ENCODE measurements at places on chromosomes 1 and 21.

GRCh38 chr1:54850069-54850730 lies 36.8 kb downstream of the DHCR24 start:
- no peak for DNase-seq

- DNase-seq = peak; percentile 96
Observed at GRCh38 chr1:37556712-37557196, at the start of gene DNALI1. TSS of gene DNALI1 (plus strand) at chr1:37556940. CDS start at chr1:37556995, 55 bp downstream.

GRCh38 chr1:221468546-221468945 lies 273.3 kb downstream of the DUSP10 start:
- no peak for DNase-seq

GRCh38 chr1:26287811-26288210 lies 7.9 kb downstream of the SH3BGRL3 start:
- DNase-seq = no peak

DNA sequence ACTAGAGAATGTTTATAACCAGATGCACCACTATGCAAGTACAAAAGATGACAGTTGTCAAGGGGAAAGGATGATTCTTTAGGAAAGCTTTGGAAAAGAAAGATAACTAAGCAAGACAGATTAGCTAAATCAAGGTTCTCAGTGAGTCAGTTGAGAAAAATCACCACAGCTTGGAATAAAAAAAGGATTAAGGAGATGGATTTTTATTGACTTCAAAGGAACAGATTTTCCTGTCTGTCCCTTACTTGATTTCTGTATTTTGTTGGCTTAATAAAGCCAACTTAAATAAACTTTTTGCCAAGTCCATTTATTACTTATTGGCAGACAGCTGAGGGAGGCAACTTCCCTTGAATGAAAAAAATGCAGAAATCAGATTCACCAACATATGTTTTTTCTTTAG lies 93.9 kb downstream of the NR5A2 start:
- DNase-seq = no peak

GRCh38 chr1:18629659-18630510 lies 761 bp upstream of the PAX7 start:
- no peak for DNase-seq

GRCh38 chr1:22416555-22417454 lies 34.8 kb upstream of the ZBTB40 start:
- DNase-seq = peak; percentile 92

- DNase-seq = no peak
Observed at GRCh38 chr1:105210747-105211146, 1461.0 kb downstream of the AMY1C start.

DNA sequence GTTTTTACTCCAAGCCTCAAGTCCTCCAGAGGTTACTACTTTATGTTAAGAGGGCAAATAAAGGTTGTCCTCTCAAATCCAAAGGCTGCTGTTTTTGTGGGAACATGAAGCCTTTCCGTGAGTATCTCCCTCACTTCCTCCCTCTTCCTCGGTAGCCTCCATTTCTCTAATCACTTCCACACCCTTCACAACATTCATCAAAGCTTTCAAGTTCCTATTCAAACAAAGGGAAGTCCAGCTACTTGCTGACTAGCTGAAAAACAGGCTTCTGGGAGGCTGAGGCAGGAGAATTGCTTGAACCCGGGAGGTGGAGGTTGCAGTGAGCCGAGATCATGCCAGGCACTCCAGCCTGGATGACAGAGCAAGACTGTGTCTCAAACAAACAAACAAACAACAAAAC lies 6.6 kb upstream of the CD48 start:
- DNase-seq = no peak

DNA sequence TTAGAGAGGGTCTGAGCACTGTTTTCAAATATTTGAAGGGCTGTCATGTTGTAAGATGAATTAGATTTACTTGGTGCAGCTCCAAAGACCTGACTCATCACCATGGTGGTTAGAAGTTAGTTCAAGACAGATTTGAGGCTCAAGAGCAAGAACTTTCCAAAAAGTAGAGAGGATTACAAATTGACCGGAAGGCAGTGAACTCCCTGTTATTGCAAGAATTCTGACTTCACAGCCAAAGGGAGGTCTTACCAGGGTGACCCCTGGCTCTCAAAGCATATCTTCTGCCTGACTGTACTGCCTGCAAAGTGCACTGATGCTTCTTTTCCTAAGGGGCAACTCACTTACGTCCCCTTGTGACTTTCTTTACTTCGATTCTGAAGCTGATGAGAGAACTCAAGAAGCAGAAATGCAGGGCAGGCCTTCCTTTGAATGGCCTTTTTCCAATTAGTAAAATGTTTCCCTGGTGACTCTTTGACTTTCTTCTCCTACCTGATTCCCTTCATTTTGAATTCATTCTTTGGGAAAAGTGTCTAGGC lies 86.4 kb downstream of the NAV1 start:
- no peak for DNase-seq

- DNase-seq = no peak
Observed at GRCh38 chr1:160680399-160680798, 31.2 kb downstream of the CD48 start.

DNA sequence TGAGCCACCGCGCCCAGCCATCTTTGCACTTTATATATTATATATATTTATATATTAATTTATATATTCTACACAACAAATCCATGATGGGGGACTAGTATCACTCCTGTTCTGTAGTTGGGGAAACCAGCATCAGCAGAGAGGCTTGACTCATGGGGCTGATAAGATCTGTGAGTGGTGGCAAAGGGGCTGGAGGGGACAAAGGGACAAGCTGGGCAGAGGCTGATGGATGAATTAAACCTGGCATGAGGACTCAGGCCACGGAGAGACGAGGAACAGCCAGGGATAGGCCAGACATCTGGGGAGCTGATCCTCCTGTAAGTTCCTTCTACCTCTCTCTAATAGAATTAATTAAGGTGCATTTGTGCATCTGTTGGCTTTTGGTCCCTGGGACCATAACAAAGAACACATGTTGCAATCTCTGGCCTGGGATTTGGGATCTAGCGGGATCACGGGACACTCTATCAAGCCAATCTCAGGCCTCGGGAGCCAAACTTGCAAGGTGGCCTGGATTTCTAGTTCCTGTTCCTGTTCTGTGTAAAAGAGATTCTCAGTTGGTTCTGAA lies 7.6 kb downstream of the CNR2 start:
- no peak for DNase-seq

DNA sequence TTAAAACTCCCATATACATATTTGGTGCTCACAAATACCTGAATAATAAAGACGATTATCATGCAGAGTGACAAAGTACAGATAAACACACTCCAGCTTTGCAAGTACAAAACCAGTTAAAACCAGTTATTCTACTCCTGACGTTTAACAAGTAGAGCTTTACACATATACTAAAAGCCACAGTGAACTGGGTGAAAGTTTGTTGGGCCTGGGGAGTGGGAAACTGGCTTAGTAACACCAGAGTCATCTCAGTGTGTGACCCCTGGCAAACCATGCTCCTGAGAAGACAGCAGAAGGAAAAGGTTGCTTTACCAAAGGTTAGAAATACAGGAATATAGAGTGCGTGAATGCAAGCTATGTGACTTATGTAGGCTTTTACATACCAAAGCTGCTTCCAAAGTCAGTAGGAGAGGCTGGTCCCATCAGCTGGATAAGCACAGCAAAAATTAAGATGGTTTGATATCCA lies 148.1 kb downstream of the NRIP1 start:
- no peak for DNase-seq

DNA sequence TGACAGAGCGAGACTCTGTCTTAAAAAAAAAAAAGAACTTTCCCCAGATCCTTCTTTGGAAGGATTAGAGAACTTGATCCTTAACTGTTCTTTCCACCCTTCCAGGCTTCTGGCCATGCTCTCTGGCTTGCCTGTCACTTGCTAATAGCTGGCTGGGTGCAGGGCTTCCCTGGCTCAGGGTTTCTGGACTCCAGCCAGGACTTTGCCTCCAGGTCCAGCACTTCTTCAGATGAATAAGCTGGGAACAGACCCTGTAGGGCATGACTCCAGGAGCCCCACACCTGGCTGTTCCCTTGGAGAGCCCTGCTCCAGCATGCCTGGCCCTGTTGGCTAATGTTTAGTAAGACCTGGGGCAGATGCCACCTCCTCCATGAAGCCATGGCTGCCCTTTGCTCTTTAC lies 3.3 kb upstream of the NT5C1A start:
- DNase-seq = no peak

DNA sequence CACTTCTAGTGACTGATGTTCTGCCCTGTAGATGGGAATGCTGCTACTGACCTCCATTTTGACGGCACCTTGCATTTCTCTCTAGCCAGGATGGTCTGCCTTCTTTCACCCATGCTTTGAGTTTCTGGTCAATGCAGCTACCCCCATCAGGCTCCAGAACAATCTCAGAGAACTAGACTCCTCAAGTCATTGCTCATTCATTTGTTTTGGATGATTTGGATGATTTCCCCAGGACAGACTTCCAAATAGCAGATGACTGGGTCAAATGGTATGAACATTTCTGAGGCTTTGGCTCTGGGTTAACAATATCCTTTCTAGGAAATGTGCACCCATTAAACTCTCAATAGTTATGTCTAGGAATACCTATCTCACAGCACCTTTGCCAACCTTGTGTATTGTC lies 63.9 kb downstream of the CSMD2 start:
- DNase-seq = no peak

DNA sequence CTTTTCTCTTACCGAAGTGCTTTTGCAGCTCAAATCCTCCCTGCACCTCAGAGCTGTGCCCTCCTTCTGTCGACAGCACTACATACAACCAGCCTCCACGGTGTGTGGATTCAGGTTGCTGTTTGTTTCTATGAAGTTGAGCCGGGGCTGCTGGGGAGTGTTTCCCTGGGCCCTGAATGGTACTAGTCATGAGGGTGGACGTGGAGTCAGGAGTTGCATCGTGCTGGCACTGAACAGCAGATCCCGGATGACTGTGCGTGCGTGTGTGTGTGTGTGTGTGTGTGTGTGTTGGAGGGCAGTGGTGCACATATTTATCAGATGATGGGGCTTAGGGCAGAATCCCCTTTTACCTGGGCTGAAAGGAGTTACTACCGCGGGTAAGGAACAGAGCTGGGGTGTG lies 47.0 kb downstream of the ACTL8 start:
- no peak for DNase-seq

GRCh38 chr1:77473690-77474089 lies 191.9 kb downstream of the AK5 start:
- no peak for DNase-seq

DNA sequence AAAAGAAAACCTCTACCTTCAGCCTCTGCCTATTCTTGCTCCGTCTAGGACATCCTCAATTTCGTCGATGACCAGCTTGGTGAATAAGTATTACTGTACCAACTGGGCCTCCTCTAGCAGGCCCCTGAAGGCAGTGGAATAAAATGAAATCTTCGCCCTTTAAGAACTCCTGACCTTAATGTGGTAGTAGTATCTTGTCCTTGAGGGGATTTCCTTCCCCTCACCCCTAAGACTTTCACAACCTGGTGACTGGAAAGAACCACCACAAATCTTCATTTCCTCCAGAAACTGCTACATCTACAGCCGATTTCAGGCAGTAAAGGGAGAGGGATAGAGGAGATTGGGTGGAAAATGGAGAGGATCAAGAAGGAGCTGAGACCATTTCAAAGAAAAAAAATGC lies 1.6 kb upstream of the HAX1 start:
- no peak for DNase-seq

DNA sequence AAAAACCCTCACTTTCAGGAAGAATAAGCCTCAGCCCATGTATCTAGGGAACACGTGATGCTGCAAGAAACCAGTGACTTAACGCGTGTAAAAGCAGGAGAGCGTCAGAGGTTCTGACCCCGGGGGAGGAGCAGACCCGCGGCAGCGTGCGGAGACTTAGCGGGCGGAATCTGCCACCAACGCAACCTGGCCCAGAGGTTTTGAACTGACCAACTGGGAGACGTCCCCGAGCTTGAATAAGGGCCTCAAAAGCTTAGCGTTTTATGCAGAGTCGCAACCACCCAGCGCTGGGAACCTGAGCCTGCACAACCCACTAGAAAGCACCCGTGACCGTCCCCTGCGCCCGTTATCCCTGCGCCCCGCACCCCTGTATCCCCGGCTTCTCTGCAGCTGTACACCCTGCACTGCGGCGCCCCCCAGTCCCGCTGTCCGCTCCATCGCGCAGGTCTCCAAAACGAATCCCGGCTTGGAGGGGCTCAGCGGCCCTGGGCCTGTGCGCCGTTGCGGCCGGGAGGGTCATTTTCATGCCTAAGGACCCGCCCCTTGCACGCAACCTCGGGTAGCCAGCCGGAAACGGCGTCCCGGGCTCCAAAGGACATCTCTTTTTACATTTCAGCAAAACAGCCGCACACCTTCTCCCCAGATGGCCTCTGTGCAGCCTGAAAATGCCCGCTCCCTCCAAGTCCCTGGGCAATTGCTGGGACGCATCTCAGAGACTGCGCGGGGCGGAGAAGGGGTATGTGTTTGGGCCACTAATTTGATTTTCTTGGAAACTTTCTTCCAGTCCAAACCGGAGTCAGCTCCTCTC lies 29.4 kb upstream of the TRIM17 start:
- peak; percentile 67 for DNase-seq

GRCh38 chr1:34879230-34879629 lies 19.7 kb upstream of the SMIM12 start:
- no peak for DNase-seq

- DNase-seq = no peak
Observed at GRCh38 chr1:155941845-155942531, 550 bp downstream of the RXFP4 start.

GRCh38 chr1:221203224-221204054 lies 324.2 kb downstream of the HLX start:
- peak; percentile 87 for DNase-seq

GRCh38 chr1:48817505-48818114 lies 40.9 kb upstream of the BEND5 start:
- peak; percentile 69 for DNase-seq

DNA sequence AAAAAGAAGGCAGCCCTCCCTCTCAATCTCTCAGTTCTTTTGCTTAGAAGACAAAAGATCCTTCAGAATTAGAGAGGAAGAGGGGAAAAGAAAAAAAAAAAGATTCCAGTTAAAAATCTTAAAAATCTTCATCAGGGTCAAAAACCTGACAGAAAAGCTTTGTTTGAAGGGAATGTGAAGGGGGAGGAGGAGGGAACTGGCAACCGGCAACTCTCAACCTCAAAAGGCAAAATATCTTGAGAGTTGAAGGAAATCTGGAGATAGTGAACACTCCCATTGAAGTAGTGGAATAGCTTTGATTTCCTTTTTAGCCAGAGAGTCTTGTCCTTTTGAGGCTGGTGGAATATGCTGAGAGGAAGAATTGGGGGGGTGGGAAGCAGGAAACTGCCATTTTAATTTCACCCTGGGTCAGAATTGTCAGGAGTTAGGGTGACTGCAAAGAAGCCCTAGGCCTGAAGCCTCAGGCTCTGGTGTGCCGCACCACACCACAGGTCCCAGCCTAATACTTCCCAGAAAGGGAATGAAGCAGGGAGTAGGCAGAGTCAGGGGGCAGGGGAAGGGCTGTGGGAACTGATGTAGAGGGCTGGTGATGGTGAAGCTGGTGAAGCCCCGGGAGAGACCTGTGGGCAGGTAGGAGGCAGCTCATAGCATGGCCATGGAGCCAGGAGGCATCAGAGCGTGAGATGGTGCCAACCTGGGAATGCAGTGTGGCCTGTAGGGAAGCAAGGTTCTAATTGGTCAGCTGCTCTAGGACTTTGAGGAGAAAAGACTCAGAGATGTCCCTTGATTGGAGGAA lies 24.6 kb downstream of the KIRREL1 start:
- DNase-seq = no peak

All from nephron progenitor cell (in vitro differentiated cells).